CD8-positive, alpha-beta memory T cell (primary cell): ENCODE measurements at places on chromosomes 13 and 19. TPM values are rescaled to one million over a fixed set of nuclear protein-coding genes. Genes with fewer than 3 reads are reported as not detected.

- H3K27ac ChIP-seq, result no peak overlapping the region
- peaks cover 13% of the 10 kb centered on the region for H3K4me1 ChIP-seq
- peak; percentile 67 for DNase-seq
- no peaks in the 10 kb centered on the region for H3K27me3 ChIP-seq
- H3K36me3 ChIP-seq, result peaks cover 6% of the 10 kb centered on the region
Measured at GRCh38 chr19:51098365-51099046, 9.7 kb downstream of the CTU1 start.

DNA sequence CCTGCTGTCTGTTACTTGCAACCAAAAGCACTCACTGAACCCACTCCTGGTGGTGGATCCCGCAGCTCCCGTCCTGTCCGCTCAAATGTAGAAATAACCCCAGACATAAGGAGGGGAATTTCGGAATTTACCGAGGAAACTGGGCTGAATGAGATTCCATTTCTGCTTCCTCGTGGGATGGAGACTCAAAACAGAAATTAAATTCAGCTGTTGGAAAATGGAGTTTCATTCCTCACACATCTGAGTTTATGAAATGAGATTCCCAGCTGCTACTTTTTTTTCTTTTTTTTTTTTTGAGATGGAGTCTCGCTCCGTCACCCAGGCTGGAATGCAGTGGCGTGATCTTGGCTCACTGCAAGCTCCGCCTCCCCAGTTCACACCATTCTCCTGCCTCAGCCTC lies 44.3 kb downstream of the COLGALT1 start:
- no peak overlapping the region for H3K4me3 ChIP-seq
- H3K4me1 ChIP-seq, result no peaks in the 10 kb centered on the region
- H3K36me3 ChIP-seq, result no peaks in the 10 kb centered on the region
- DNase-seq, result no peak
- no peaks in the 10 kb centered on the region for H3K27me3 ChIP-seq

The PRX gene
- total RNA-seq, result 1.4 TPM

- no peaks in the 10 kb centered on the region for H3K4me1 ChIP-seq
- H3K4me3 ChIP-seq, result no peak overlapping the region
- H3K27ac ChIP-seq, result no peak overlapping the region
- no peaks in the 10 kb centered on the region for H3K27me3 ChIP-seq
- DNase-seq, result no peak
Measured at GRCh38 chr13:32687275-32687674, 101.0 kb downstream of the PDS5B start.

- H3K27me3 ChIP-seq, result no peaks in the 10 kb centered on the region
- H3K36me3 ChIP-seq, result no peaks in the 10 kb centered on the region
- peaks cover 8% of the 10 kb centered on the region for H3K4me1 ChIP-seq
- DNase-seq, result no peak
Measured at GRCh38 chr19:35943321-35944301, 7.4 kb downstream of the LRFN3 start.

- DNase-seq, result no peak
- no peak overlapping the region for H3K4me3 ChIP-seq
- H3K36me3 ChIP-seq, result no peaks in the 10 kb centered on the region
- H3K27me3 ChIP-seq, result no peaks in the 10 kb centered on the region
- no peaks in the 10 kb centered on the region for H3K4me1 ChIP-seq
Measured at GRCh38 chr13:102960959-102961358, 105.3 kb downstream of the SLC10A2 start.

DNA sequence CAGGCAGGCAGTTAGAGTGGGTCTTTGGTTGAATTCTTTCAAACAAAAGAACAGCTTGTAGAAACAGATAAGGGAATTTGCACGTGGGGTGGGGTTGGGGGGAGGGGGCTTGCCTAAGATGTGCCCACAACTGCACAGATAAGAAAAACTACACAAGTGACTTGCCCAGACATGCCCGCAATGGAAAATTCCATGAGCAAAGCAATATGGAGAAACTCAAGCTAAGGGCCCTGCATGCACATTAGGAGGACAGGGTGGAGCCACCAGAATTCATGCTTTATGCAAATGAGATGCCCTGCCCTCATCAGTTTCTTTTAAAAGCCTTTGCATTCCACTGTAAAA lies 755.6 kb upstream of the MIR17HG start:
- no peak overlapping the region for H3K27ac ChIP-seq
- H3K4me3 ChIP-seq, result no peak overlapping the region
- no peak for DNase-seq
- H3K27me3 ChIP-seq, result no peaks in the 10 kb centered on the region
- H3K36me3 ChIP-seq, result no peaks in the 10 kb centered on the region

The TRPC4 gene
- not detected for total RNA-seq

- no peak overlapping the region for H3K4me3 ChIP-seq
- H3K4me1 ChIP-seq, result peaks cover 46% of the 10 kb centered on the region
- H3K36me3 ChIP-seq, result peaks cover 5% of the 10 kb centered on the region
- H3K27ac ChIP-seq, result no peak overlapping the region
Measured at GRCh38 chr19:1015782-1016646, 4.9 kb downstream of the TMEM259 start.

DNA sequence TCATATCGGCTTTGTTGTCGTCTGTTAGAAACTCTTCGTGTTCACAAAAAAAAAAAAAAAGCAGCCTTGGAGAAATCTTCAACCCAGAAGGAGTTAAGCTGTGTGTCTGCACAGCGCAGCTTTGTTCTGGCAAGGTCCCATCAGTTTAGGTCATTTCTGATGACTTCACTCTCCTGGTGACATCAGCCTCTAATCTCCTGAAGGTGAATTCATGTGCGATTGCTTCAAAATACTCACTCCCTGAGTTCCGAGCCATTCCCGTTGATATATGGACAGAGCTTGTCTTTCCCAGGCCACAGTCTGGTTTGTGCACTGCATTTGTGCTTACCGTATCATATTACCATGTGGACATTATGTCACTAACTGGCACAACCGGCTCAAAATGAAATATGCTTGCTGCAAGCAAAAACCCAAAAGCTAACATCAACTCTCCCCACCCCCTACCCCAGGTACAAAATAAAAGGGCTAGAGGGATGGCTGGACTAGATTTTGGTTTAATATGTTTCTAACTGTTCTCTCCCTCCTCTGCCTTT lies 342.4 kb downstream of the KCNRG start:
- no peak overlapping the region for H3K27ac ChIP-seq
- no peak overlapping the region for H3K4me3 ChIP-seq
- H3K36me3 ChIP-seq, result no peaks in the 10 kb centered on the region
- no peaks in the 10 kb centered on the region for H3K27me3 ChIP-seq
- no peak for DNase-seq
- H3K4me1 ChIP-seq, result peaks cover 7% of the 10 kb centered on the region

DNA sequence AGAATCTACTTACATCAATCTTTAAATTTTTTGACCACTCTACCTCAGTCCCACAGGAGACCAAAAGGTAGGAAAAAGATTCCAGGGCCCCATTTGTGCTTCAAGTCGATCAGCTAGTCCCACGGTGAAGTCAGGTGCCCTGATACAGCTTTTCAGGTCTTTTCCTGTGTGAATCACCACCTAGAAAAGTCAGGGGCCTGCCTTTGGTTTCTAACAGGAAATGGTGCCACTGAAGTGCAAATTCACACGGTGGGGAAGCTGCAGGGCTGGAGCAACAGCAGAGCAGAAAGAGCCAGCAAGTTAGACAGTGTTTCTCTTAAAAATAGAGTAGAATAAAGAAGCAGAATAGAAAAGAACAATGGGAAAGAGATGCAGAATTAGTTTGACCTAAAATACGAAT lies 107.5 kb downstream of the KLF12 start:
- peak; percentile 81 for DNase-seq
- H3K4me3 ChIP-seq, result peak overlapping the region; percentile 32
- peaks cover 65% of the 10 kb centered on the region for H3K4me1 ChIP-seq
- peaks cover 8% of the 10 kb centered on the region for H3K36me3 ChIP-seq
- H3K27me3 ChIP-seq, result no peaks in the 10 kb centered on the region
- no peak overlapping the region for H3K27ac ChIP-seq

The ZNF414 gene
- total RNA-seq, result 26.0 TPM

- H3K36me3 ChIP-seq, result no peaks in the 10 kb centered on the region
- H3K4me3 ChIP-seq, result no peak overlapping the region
- no peaks in the 10 kb centered on the region for H3K27me3 ChIP-seq
- H3K4me1 ChIP-seq, result no peaks in the 10 kb centered on the region
Measured at GRCh38 chr13:54394085-54394700, 1365.6 kb downstream of the OLFM4 start.

- H3K36me3 ChIP-seq, result no peaks in the 10 kb centered on the region
- no peak for DNase-seq
- H3K27me3 ChIP-seq, result no peaks in the 10 kb centered on the region
- H3K4me3 ChIP-seq, result no peak overlapping the region
- no peak overlapping the region for H3K27ac ChIP-seq
Measured at GRCh38 chr13:32432856-32433255, 4.9 kb upstream of the N4BP2L1 start.

The STARD13 gene
- total RNA-seq, result 0.40 TPM

DNA sequence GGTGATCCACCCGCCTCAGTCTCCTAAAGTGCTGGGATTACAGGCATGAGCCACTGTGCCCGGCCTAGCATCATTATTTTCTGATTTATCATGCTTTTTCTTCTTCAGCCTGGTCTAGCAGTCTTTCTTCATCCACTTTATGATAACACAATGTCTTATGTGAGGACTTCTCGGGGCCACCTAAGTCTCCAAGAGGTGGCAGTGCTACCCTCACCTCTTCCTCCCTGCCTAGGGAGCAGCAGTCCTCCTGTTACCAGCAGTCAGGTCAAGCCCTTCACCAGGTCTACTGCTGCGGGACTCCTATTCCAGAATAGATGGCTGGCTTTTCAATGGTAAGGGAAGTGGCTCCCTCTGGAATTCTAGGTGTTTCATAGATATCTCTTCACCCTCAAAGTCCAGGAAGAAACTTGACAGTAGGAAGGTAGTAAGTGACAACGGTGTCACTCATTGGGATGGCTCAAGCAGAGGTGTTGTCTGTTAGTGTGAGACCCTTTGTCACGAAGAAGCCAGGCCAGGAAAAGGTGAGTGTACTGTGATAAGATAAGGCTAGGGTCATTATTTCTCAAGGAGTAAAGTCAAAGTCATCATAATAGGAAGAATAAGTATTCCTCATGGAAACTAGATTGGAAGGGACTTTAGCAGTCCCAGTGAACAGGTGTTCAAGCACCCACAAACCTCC lies 164.0 kb downstream of the KLF5 start:
- no peaks in the 10 kb centered on the region for H3K27me3 ChIP-seq
- H3K4me3 ChIP-seq, result no peak overlapping the region
- no peak overlapping the region for H3K27ac ChIP-seq
- H3K36me3 ChIP-seq, result no peaks in the 10 kb centered on the region

DNA sequence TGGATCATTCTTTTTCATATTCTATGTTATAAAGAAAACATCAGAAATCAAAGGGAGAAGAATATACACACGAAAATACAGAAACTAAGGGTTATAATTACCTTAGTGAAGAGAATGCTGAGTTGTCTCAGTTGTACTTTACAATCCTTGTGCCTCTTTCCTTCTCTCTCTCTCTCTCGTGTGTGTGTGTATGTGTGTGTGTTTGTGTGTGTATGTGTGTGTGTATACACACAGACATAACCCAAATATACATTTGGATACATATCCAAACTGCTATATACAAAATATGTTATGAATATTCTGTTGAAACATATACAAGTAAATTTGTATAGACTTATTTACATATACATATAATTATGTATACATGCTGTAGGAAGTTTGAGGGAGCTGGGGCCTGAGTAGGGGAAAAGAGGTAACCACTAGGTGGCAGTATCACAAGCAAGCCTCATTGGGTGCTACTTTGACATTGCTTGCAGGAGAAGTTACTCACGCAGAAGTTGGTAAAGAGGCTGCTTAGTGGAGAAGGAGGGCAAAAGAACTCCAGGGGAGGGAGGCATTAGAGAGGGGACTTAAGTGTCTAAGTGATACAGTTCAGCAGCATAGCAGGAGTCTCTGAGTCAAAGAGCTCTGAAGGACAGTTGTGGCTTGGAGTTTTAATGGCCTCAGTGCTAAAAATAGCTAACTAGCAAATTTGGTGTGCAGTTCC lies 465.1 kb upstream of the PCDH20 start:
- H3K36me3 ChIP-seq, result no peaks in the 10 kb centered on the region
- no peak overlapping the region for H3K4me3 ChIP-seq
- DNase-seq, result no peak
- no peaks in the 10 kb centered on the region for H3K27me3 ChIP-seq
- no peak overlapping the region for H3K27ac ChIP-seq

DNA sequence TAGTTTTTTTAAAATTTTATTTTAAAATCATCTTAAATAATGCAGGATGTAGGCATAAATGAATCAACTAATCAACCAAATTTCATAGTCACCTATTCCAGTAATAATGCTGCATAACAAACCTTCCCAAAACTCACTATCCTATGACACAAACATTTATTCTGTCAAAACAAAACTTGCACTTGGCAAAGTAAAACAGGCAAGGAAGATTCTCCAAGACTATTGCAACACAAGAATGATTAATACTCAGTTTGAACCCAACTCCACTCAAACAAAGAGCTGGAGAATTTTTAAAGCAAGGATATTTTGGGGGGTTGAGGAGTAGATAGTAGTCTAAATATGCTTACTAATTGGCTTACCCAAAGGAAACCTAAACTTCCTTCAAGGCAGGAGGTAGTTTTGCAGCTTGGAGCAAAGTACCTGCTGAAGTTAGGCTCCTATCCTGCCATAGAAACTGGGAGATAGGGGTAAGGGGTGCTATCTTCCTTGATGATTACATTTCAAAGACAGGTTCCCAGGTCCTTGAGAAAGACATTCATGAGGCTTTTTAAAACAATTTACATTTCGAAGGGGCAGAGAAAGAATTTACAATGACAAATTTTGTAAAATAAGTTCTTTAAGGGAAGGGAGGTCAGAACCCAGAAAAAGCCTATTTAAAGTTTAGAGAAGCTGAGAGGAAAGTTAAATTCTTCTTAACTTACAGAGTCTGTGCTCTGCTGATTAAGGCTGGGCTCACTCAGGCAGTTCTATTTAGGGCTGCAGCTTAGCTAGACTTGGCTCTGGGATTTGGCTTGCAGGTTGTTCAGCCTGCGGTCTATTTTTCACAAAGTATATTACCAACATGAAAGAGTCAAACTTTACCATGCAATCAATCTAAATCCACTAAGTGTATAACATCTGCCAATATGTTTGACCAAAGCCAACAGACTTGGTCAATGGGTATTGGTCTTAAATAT lies 549.0 kb downstream of the KCTD12 start:
- no peaks in the 10 kb centered on the region for H3K27me3 ChIP-seq
- H3K36me3 ChIP-seq, result no peaks in the 10 kb centered on the region
- no peak overlapping the region for H3K4me3 ChIP-seq
- H3K27ac ChIP-seq, result no peak overlapping the region

The SLC15A1 gene
- total RNA-seq, result not detected

The FUT2 gene
- not detected for total RNA-seq

The CAPS gene
- total RNA-seq, result 7.3 TPM

DNA sequence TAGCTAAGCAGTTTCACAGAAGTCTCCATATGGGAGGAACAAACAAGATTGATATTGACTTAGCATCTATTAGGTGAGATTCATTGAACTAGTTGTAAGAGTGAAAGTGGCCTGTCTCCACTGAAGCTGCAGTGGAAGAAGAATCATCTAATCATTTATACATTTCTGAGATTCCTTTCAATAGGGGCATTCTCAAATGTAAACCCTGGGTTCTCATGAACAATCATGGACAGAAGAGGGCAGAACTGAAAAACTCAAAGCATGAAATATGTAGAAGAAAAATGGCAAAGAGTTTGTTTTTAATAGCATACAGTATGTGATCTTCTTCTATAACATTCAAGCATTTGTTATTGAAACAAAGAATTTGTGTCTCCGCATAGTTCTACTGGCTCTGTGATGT lies 17.6 kb upstream of the POSTN start:
- H3K36me3 ChIP-seq, result no peaks in the 10 kb centered on the region
- no peak overlapping the region for H3K4me3 ChIP-seq

The LGALS7B gene
- total RNA-seq, result not detected
